ENCODE measurements at places on chromosomes 16 and 17.

DNA sequence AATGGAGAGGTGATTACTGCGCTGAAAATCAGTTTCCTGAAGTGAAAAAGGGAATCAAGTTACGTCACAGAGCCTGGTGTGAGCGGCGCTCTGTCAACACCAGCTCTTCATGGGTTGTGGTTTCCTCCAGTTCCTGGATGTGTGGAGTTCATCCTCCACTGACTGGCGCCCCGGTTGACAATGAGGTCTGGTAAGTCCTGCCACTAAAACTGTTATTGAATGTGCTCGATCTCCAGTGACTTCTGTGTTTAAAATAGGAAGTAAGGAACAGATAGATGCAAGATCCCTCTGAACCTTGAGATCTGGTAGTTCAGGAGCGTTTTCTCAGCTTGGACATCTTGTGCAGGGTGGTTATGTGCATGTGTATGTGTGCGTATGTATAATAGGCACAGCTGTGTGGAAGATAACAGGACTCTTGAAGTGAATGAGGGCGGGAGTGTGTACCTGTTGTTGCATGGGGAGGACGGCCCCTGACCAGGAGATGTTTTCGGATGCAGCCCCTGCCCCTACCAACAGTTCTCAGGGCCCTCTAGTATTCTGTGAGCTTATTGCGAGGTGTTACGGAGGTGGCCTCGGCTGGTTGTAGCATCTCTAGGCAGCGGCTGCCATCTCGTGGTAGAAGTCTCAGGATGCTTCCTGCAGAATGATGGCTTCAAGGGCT lies 22.0 kb upstream of the GOT2 start:
- no peaks in the 10 kb centered on the region for H3K4me1 ChIP-seq
- H3K27me3 ChIP-seq: no peaks in the 10 kb centered on the region
- DNase-seq: peak; percentile 55
- no peaks in the 10 kb centered on the region for H3K36me3 ChIP-seq
- H3K4me3 ChIP-seq: no peak overlapping the region

GRCh38 chr16:57826706-57827625 lies 24.7 kb upstream of the KIFC3 start:
- H3K4me1 ChIP-seq: no peaks in the 10 kb centered on the region
- no peak overlapping the region for H3K27ac ChIP-seq
- H3K27me3 ChIP-seq: no peaks in the 10 kb centered on the region
- no peaks in the 10 kb centered on the region for H3K36me3 ChIP-seq
- no peak overlapping the region for H3K4me3 ChIP-seq

DNA sequence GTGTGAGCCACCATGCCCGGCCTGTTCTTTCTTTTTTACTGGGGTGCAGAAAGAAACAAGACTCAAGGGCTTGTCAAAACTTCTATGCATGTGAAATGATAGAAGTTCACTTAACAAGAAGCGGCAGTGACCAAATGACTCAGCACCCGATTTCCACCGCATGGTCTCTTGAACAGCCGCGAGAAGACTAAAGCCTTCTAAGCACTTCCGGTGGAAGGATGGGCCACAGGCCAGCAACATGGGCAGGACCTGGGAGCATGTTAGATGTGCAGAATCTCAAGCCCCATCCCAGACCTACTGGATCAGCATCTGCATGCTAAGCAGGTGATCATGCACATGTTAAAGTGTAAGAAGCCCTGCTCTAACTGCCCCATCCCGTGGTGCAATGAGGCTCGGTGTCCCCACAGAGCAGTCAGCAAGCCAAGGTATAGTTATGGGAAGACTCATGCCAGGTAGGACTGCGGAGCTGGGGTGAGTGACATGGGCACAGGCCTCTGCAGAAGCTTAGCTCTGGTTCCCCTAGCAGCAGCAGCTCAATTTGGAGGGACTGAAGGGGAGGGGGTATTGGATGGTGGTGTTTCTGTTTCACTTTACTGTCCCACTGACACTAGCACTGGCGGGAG lies 88.5 kb upstream of the HNF1B start:
- DNase-seq: no peak
- no peak overlapping the region for H3K27ac ChIP-seq
- H3K4me3 ChIP-seq: no peak overlapping the region
- H3K36me3 ChIP-seq: no peaks in the 10 kb centered on the region
- no peaks in the 10 kb centered on the region for H3K4me1 ChIP-seq
- no peaks in the 10 kb centered on the region for H3K27me3 ChIP-seq

GRCh38 chr16:68995011-68995504 lies 110.4 kb upstream of the HAS3 start:
- H3K4me3 ChIP-seq: no peak overlapping the region
- H3K27me3 ChIP-seq: no peaks in the 10 kb centered on the region
- no peak overlapping the region for H3K27ac ChIP-seq
- no peak for DNase-seq

DNA sequence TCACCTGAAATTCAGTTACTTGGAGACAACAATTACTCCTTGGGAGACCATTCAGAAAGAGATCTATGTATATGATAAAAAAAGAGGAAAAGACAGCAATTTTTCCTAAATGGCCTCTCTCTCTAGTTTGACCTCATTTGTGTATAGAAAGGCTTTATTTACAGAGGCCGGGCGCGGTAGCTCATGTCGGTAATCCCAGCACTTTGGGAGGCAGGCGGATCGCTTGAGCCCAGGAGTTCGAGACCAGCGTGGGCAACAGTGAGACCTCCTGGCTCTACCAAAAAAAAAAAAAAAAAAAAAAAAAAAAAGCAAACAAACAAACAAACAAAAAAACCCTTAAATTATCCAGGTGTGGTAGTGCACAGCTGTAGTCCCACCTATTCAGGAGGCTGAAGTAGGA lies 20.7 kb downstream of the GRB2 start:
- no peaks in the 10 kb centered on the region for H3K4me1 ChIP-seq
- H3K36me3 ChIP-seq: no peaks in the 10 kb centered on the region
- no peak overlapping the region for H3K27ac ChIP-seq
- no peak overlapping the region for H3K4me3 ChIP-seq
- no peak for DNase-seq
- no peaks in the 10 kb centered on the region for H3K27me3 ChIP-seq

All from uterus (tissue), 4 donors.